ENCODE measurements at places on chromosomes 1 and 21. TPM values are rescaled to one million over a fixed set of nuclear protein-coding genes. Genes with fewer than 3 reads are reported as not detected.

DNA sequence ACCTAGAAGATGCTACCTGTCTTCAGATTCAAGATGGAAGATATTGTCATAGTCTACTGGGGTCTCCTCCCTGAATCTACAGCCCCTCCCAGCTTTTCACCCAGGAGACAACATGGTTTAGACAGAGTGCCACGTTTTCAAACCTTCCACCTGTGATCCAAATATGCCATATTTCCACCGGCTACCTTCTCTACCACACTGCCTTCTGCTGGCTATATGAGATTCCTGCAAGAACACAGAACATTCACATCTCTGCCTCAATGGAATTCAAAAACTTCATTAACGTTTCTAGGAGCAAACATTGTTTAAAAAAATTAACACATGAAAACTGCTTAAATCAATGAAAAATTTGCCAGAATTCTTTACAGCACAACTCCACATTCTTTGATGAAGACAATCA is 12.9 kb upstream of the LELP1 start:
- no peak for DNase-seq

DNA sequence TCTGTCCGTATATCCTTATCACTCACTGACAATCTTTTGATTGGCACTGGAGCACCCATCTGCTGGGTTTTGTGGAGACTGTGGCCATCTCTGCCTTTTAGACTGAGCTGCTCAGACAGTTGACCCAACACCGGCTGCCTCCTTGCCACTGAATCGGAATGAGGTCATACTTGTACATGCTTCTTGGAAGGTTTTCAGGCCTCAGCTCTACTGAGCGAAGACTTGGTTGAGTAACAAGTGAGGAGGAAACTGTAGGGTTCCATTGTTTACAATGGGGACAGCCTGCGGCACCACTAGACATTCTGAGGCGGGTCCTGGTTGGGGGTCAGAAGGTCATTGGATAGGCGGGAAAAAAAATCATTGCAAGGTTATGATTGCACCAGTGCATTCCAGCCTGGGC is 320.3 kb downstream of the KIF26B start:
- no peak for DNase-seq

DNA sequence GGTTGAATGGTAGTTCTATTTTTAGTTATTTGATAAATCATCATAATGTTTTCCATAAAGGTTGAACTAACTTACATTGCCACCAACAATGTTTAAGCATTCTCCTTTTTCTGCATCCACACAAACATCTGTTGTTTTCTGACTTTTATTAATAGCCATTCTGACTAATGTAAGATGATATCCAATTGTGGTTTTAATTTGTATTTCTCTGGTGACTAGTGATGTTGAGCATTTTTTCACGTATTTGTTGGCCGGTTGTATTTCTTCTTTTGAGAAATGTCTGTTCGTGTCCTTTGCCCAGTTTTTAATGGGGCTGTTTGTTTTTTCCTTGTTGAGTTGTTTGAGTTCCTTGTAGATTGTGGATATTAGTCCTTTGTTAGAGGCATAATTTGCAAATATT is 24.6 kb upstream of the SLC35F3 start:
- DNase-seq = no peak

- DNase-seq = no peak
Observed at GRCh38 chr1:53447413-53447812, 11.8 kb upstream of the DMRTB1 start.

GRCh38 chr1:9442278-9442846 is 96.9 kb upstream of the SLC25A33 start:
- DNase-seq = no peak

- no peak for DNase-seq
Observed at GRCh38 chr1:72649211-72649888, 367.0 kb upstream of the NEGR1 start.

GRCh38 chr21:46116189-46116775 is 18.4 kb downstream of the COL6A2 start:
- peak; percentile 72 for DNase-seq

GRCh38 chr1:169493251-169493650 is 7.5 kb upstream of the SLC19A2 start:
- DNase-seq = no peak

DNA sequence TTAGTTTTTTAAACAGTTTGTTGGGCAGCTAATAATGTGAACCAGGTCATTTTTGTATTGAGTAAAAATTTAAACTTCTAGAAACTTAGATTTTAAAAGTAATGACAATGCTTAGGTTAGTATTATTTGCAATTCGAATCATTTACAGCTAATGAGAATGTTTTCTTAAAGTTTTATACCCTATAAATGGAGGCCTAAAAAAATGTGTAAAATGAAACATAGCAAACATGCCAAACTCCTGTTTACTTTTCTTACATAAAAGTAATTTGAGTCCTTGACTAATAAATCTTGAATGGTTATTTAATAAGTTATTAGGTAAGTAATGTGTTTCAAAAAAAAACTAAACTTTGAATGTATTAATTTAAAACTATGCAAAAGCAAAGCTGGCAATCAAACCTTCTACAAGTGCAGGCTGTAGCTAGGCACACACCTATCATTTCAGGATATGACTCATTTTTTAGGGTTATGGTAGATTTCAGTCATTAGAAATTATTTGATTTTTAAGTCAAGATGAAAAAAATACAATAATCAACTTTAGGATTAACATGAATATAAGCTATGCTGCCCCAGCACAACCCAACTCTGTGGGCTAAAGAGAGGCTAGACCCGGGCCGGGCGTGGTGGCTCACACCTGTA is 41.5 kb downstream of the CLSTN1 start:
- DNase-seq = no peak

GRCh38 chr1:186629341-186629740 is 50.9 kb downstream of the PTGS2 start:
- DNase-seq = no peak

DNA sequence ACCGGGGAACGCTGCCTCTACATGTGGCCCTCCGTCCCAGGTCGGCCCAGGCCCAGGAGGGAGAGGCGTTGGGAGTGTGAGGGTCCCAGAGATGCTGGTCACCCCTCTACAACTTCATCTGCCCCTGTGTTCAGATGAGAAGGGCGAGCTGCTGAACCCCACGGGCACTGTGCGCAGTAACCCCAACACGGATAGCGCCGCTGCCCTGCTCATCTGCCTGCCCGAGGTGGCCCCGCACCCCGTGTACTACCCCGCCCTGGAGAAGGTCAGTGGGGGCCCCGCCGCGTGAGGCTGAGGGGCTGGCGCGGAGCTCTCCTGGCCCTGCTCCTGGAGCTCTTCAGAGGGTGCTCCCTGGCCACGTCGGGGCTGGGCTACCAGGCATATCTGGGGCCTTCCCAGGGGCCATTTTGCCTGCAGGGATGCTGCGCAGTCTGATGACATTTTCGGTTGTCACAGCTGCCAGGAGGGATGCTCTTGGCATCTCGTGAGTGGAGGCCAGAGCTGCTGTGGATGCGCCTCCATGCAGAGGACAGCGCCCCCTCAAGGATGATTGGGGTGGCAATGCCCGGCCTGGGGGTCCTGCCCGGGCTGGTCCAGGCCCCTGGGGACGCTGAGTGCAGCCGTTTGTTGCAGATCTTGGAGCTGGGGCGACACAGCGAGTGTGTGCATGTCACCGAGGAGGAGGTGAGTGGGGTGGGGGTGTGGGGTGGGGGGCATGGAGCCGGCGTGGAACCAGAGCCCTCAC is 68.6 kb downstream of the PIK3CD start:
- no peak for DNase-seq

DNA sequence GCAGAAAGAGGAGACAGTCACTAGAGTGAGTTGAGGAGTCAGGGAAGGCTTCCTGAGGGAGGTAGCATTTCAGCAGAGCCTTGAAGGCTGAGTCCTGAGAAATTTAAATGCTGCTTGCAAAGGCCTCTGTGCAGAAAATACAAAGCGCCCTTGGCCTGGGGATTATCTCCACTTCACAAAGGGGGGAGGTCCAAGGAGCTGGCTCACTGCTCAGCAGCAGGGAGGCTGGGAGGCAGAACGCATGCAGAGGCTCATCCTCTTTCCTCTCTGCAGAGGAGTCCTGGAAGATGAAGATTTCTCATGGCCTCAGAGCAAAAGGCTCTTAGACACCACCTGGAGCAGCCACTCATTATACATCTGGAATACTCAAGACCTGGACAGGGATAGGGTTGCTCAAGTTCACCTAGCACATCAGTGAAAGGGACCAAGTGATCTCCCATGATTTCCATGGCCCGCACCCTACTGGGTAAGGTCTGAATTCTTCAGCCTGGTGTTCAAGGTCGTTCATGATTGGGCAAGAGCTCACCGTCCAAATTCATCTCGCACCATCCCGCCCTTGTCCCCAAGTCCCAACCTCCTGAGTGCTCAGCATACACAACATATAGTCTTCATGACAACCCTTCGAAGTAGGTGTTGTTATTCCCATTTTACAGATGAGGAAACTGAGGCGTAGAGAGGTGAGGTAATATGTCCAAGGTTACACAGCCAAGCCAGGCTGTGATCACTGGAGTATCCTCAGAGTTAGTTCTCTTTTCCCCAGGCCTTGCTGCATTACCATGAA is 9.0 kb downstream of the SLC1A7 start:
- no peak for DNase-seq

- no peak for DNase-seq
Observed at GRCh38 chr1:115134850-115135480, 45.7 kb upstream of the TSPAN2 start.

GRCh38 chr21:24759348-24760075 is 847.8 kb downstream of the MRPL39 start:
- DNase-seq = no peak

DNA sequence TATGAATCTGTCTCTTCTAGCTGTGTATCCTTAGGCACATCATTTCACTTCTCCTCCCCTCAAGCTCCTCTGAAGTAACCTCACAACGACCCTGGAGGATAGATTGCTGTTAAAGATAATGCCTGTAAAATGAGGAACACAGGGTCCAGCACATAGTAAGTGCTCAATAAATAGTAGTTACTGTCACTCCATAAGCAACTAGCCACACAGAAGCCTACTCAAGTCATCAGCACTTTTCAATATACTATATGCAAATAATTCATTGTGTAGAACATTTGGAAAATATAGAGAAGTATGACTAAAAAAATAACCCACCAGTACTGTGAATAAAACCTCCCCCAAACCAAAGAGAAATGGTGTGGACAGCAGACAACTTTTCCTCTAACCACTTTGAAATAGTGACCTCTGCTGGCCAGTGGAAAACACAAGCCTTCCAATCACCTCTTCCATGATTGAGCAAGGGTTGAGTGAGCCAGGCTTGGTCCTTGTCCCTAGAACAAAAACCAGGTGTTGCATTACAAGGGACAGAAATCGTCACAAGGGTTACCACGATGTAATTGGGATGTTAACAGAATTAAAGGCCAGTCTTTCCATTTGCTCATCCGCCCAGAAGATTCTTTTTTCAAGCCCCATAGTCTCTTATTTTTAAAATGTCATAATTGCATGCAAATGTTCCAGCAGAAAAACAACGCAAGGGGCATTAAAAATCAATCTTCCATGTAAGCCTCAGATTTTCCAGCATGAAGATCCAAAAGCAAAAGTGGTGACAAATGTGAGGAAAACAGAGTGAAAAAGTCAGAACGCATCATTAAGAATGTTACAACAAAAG is 15.7 kb upstream of the GLIS1 start:
- no peak for DNase-seq

The ALX3 gene
- 0.22 TPM for total RNA-seq

The CACHD1 gene
- total RNA-seq = 2.9 TPM

The PCP4L1 gene
- total RNA-seq = 0.38 TPM

The TRIM45 gene
- total RNA-seq = 8.9 TPM

The HUNK gene
- total RNA-seq = 0.73 TPM

The SIPA1L2 gene
- 98.7 TPM for total RNA-seq

The RBM11 gene
- 0.57 TPM for total RNA-seq

The GREM2 gene
- not detected for total RNA-seq
